Fibroblast of skin of left quadriceps (primary cell): ENCODE measurements at places on chromosomes 1 and 21.

- no peak for DNase-seq
Measured at GRCh38 chr1:84959294-84959693, 37.6 kb downstream of the MCOLN2 start.

GRCh38 chr1:187630653-187631380 is 802.1 kb downstream of the PLA2G4A start:
- DNase-seq = no peak

DNA sequence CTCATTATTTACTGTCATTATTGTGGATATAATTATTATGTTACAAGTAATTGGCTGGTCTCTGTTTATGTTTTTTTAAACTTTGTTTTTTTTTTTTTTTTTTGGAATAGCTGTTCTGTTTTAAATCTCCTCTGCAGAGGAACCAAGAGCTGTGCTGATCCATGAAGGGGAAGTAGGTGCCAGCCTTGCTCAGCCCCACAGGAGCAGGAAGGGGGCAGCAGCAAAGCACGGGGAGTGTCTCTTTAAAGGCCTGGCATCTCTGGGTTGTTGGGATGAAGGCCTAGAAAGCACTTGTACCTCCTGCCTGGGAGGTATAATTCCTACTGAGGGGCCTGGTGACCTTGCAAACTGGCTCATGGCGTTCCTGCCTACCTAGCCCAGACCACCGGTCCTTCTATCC is 2.5 kb upstream of the GRHL3 start:
- DNase-seq = no peak

DNA sequence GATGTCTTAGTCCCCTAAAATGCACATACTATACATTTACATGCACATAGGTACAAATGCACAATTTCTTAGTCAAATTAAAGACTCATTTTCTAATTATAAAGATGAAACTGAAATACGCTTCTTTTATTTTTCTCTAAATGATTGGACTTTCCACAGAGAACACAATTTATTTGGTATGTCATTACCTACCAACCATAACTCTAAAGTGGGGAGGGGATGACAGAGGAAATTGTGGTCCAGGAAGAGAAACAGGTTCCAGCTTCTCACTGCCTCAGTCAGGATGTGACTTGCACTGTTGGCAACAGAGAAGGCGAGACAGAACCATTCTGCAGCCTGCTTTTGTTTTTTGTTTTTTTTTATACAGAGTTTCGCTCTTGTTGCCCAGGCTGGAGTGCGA is 1189.2 kb downstream of the PLA2G4A start:
- DNase-seq = no peak

- DNase-seq = no peak
Measured at GRCh38 chr1:98355656-98356383, 305.7 kb upstream of the SNX7 start.
